ENCODE measurements at places on chromosomes 4 and X.

DNA sequence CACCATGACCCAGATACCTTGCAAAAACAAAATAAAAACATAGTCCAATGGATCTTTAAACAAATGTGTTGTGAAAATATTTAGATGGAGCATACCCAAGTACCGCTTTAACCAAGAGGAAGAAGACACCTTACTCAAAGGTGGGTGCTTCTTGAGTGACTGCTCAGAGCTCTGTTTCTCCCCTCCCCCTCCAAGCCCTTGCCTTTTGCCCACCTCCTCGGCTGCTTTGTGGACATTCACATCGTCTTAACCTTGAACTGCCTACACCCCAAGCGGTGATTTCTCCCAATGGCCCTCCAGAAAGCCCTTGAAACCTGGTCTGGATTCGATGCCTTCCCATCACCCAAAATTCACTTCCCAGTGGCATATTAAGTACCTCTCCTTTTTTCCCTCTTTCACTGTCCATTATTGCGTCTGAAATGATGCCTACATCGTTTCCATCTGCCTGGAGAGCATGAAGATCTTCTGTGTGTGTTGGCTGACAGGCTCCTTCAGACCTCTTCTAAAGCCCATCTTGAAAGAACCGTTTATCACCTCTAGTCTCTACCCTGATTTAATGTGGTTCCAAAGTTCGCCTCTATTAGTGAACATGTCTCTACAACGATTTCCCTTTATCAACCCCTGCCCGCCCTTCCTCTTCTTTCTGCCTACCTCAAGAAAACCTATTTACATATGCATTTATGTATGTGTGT lies 968 bp downstream of the GPRIN3 start:
- peak; percentile 84 for DNase-seq

- DNase-seq: no peak
Observed at GRCh38 chr4:2804973-2805501, 12.2 kb downstream of the SH3BP2 start.

- no peak for DNase-seq
Observed at GRCh38 chr4:14069886-14070285, 442.4 kb upstream of the BOD1L1 start.

- no peak for DNase-seq
Observed at GRCh38 chr4:118869808-118870342, 18.8 kb upstream of the SYNPO2 start.

GRCh38 chrX:20143561-20143960 lies 1.9 kb upstream of the EIF1AX start:
- DNase-seq: peak; percentile 16

Data from MM.1S (cell line).